Stimulated activated CD8-positive, alpha-beta memory T cell treated with anti-CD3 and anti-CD28 coated beads, Interleukin-4, amount 100 ng/mL, for 4 hours (primary cell): ENCODE measurements at places on chromosomes 16 and 17.

- DNase-seq = no peak
These were observed 124.7 kb downstream of the NPIPB5 start for GRCh38 chr16:22635357-22635761.

DNA sequence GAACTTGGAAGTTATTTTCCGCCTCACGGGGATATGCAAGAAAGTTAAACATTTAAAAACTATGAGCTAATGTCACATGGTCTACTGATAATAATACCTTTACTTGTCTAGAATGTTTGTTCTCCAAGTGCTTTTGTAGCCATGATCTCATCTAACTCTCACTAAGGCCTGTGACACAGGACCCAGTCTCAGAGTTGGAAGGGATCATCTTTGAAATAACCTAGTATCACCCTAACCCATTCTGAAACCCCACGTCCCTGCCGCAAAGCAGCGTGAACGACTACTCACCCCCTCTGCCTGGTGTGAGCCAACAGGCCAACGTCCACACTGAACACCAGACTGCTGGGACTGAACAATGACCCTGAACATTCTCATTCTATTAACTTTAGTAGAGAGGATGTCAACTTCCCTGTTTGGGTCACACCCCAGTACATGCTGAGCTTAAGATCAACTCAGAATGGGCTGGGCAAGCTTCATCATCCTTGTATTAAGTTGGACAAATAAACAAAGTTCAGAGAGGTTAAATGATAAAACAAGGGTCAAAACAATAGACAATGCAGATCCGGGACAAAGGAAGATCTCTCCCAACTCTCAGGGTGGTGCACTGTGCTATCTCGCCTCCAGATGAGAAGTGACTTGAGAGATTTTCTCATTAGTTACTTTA, 54.8 kb upstream of the BCAR1 start:
- no peak for DNase-seq

- no peak for DNase-seq
These were observed 18.7 kb upstream of the FOXF1 start for GRCh38 chr16:86491640-86492023.

- no peak for DNase-seq
These were observed 26.8 kb upstream of the DLX3 start for GRCh38 chr17:50021681-50022370.

DNA sequence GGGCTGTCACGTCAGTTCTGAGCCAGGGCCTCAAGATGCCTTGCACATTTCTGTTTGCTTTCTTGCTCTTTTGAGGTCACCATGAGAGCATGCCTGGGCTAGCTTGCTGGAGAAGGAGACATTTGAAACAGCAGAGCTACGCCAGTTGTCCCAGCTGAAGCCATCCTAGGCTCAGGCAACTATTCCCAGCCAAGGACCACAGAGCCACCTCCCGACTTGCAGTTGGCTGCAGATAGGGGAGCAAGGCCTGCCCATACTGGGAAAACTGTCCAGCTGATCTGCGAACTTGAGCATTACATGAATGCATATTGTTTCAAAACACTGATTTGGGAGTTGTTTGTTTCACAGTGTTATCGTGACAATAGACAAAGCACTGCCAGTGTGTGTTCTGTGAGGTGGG, 340.8 kb downstream of the XYLT1 start:
- no peak for DNase-seq

DNA sequence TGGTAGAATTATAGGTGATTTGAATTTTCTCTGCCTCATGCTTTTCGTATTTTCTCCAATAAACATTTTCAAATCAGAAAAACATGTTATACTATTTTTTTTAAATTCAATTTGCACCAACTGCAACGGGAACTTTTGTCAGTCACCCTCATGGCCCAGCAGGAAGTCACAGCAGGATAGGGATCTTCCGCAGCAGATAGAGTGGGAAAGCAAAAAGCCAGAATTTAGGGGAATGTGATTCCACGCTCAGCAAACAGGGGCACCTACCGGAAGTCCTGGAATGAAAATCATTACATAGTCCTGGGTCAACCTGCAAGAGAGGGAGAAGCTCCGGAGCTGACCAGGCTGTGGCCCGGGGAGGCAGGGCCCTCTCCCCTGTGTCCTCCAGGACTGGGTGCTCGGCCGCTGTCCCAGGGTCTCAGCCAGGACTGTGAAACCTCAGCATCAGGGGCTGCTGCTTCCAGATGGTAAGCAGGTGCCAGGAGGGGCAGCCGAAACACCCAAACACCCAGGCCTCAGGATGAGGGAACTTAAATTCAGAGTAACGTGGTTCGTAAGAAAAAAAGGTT, 3.9 kb downstream of the SLC47A2 start:
- no peak for DNase-seq

GRCh38 chr16:10684511-10685151, 10.1 kb downstream of the TEKT5 start:
- no peak for DNase-seq

DNA sequence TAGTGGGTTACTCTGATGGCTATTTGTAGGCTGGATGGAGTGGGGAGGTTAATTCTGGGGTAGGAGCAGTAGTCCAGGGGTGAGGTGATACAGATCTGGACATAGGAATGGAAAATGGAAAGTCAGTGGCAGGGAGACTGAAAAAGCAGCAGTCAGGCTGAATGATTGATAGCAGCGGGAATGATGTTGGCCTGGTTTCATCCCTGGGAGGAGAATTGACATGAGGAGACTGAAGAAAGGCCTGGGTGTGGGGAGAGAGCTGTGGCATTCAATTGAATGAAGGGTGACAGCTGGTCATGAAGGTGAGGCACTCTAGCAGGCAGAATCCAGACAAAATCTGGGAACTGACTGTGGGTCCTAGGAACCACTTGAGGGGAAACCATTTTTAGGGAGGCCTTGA, 34.7 kb upstream of the CLEC18A start:
- no peak for DNase-seq

GRCh38 chr17:57649731-57650484, 95.2 kb downstream of the CCDC182 start:
- no peak for DNase-seq

DNA sequence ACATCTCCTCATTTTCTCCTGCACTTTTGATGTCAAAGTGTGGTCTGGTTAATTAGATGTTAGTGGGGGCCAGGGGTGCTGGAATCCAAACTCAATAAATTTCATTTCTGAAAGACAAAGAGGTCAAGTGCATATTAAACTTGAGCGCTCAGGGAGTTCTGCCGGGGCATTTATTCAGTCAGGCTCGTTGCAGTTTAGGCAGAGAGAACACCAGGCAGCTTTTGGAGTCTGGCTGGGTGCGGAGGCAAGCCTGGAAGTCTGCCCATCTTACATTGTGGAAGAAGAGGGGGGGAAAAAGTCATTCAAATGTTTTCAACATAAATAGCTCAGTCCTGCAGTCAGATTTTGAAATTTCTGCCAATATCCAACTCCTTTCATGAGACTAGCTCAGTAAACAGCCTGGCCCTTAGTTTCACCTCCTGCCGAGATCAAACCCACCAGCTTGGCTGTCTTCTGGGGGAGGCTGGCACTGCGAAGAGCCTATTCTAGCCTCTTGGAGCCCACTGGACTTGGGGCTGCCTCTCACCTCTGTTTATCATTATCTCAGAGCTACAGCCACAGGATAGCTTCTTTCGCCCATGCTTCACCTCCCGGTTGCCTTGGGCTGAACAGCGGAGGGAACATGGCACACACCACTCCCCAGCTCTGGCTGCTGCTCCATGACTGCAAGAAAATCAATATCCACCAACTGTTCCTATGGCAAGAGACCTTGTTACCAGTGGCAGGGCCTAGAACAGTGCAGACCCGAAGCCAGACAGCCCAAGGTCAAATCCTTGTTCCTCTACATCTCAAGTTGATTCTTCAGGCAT, 177.4 kb upstream of the CDH5 start:
- DNase-seq = no peak

DNA sequence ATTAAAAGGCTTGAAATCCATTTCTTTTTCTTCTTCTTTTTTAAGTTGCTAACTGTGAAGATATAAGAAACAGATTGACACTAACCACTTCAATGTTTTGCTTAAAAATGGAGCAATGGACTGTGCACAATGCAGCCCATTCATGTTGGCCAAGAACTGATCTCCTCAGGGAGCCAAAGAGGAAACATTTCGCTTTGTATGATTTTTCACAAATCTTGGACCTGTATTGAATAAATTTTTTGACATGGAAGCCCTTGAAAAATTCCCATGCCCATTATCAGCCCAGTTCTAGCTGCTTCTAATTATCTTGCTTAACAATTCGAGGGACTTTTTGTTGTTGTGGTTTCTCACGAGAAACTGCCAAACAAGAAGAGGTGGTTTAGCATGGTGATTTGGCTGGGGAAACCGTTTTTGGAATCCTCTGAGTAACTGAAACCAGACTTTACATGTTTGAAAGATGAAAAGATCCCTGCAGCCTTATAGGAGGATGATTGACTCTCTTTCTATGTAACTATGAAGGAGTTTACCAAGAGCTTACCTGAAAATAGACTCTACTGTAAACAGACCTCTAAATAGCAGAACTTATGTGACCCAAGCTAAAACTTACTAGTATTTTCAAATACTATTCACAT, 1389.4 kb upstream of the GOT2 start:
- DNase-seq = no peak

GRCh38 chr17:3719265-3719664, 4.4 kb upstream of the HASPIN start:
- no peak for DNase-seq

DNA sequence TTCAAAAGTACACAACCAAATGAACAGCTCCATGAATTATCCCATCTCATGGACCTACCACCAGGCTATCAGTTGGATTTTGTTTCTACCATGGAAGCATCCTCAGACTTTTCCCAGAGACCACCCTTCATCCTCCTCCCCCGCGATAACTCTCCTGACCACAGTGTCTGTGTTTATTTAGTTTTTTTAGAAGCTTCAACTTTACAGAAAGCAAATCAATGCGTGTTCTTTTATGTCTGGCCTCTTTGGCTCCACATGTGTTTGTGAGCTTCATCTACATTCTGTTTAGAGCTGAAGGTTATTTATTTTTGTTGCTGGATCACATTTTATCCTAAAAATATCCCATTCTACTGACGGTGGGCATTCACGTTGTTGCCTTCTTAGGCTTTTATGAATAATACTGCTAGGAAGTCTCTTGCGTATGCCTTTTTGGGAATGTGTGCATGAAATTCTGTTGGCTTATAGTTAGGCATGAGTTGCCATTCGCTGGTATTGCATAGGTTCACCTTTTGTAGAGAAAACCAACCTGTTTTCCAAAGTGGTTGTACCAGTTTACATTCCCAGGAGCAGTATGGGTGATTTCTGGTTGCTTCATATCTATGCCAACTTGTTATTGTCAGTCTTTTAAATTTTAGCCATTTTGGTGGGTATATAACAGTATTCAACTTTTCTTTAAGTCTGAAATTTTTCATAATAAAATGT, 83.0 kb downstream of the CMIP start:
- DNase-seq = no peak

DNA sequence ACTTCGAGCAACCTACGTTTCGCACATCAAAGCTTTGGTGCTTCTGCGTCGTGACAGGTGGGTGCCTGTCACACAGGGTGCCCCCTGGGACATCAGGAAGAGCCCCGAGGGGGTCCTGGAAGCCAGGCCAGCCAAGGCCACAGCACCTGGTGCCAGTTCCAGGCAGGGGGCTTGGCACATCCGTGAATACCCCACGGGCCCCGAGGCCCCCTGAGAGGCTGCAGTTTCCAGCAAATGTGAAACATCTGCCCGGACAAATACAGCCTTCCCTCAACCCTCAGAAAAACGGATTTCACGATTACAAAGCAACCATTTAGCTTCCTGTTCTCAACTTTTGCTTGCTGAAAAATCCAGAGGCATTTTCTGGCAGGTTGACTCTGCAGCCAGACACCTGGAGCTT, 109.3 kb upstream of the METRNL start:
- DNase-seq = no peak

DNA sequence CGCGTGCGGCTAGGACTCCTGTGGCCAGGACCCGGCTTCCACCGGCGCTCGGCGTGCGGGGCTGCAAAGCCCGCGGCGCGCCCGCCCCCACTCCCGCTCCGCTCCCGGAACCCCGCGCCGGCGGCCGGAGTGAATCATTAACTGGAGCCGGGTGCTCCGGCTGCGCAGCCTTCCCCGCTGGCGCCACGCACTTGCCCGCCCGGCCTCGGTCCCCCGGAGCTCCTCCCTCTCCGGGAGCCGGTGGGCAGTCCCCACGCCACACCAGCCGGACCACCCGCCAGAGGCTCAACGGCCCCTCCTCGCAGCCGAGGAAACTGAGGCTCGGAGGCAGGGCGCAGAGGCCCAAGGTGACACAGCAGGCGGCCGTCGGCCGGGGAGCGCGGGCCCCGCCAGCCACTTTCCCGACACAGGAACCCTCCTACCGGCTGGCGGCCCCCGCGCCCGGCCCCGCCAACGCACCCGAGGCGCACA, 580 bp downstream of the BCAR1 start:
- no peak for DNase-seq
